NCI-H2029 treated with DMSO at 0.1 percent for 48 hours (cell line): ENCODE measurements at places on chromosomes 7 and 10.
A peak's percentile ranks its signal among the peaks of the same experiment; 100 is the strongest.

- DNase-seq = no peak
Measured at GRCh38 chr10:48976196-48976595, 36.6 kb upstream of the LRRC18 start.

GRCh38 chr10:31290386-31290785 lies 28.6 kb upstream of the ZEB1 start:
- no peak for DNase-seq

GRCh38 chr10:116912162-116912561 lies 62.9 kb downstream of the ENO4 start:
- DNase-seq = no peak

GRCh38 chr10:10294184-10294880 lies 723.3 kb upstream of the CELF2 start:
- DNase-seq = no peak

DNA sequence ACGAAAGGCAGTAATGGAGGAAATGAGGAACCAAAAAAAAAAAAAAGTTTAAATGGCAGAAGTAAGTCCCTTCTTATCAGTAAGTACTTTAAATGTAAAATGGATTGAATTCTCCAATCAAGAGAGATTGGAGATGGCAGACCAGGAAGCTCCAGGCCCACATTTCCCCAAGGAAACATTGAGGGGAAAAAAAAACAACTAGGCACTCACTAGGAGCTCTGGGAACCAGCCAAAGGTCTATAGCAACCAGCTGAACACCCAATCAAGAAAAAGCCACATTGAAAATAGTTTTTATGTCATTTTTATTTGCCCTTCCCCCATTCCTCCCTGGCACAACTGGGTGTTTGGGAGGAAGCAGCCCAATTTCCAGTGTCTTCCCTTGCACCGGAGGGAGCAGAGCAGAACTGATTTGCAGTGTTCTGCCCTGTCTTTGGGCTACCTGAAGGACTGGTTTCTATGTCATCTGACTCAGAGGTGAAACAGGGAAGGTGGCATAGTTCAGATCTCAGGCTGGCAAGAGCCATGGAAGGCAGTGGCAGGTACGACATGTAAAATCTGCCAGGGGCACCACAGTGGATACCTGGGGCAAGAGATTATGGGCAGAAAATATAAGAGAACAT lies 121.9 kb downstream of the SMURF1 start:
- peak; percentile 4 for DNase-seq

DNA sequence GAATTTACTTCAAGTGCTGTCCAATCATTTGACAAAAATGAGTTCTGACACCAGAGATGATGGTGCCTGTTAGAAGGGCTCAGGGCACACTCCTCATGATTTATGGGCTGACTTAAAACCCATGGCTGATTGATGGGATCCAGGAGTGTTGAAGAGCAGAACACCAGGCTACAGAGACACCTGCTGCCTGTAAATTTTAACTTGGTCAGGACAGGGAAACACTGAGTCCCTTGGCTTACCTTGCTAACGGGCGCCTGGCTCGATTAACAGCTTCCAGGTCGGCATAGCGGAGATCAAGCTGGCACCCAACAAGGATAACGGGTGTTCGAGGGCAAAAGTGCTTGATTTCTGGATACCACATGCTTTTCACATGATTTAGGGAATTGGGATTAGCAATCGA lies 51.4 kb downstream of the RHOBTB1 start:
- DNase-seq = no peak

DNA sequence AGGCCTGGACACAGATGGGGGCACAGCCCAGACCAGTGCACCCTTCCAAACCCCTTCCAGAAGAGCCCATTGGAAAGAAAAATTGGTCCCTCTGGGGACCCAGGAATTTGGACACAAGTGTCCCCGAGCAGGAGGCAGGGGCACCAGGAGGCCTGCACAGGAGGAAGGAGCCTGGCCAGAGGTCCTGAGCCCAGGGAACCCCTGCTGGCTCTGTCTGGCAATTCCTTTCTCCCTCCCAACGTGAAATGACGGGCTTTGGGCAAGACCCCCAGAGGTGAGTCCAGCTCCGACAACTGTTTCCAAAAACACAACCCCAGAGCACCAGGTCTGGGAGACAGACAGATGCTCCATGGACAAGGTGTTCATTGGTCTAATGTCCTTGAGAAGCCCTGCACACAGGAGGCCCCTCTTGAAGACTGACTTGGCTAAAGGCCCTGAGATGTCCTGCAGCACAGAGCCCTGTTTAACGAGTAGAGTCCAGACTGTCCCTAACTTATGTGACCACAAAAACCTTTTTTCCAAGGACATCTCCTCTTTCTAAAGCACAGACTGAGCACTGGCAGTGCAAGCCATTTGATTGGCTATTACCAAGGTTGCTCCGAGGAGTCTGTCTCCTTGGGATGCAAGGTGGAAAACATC lies 150.7 kb downstream of the OAT start:
- no peak for DNase-seq

- DNase-seq = no peak
Measured at GRCh38 chr10:1233031-1233430, 176.8 kb downstream of the WDR37 start.

GRCh38 chr10:30505543-30506298 lies 71.7 kb downstream of the MAP3K8 start:
- DNase-seq = peak; percentile 38

DNA sequence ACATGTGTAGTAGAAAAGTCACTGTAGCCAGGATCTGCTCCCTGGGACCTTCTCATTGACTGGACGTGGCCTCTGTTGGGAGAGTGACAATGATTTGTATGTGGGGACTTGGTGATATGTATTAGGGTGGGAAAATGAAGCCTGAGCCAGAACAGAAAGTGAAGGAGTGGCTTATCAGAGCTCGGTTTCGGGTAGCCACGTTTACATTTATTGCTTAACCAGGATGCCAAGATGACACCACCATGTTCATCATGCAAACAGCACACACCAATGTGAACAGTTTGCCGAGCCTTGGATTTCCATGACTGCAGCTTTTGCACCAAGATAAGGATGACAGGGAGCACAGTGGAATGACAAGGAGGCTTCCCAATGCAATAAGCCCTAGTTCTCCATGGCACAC lies 112.8 kb upstream of the STK17A start:
- DNase-seq = no peak

- DNase-seq = no peak
Measured at GRCh38 chr10:109205929-109206585, 717.3 kb downstream of the XPNPEP1 start.

- no peak for DNase-seq
Measured at GRCh38 chr10:47256751-47257336, 43.2 kb upstream of the GDF10 start.

- DNase-seq = no peak
Measured at GRCh38 chr7:7959979-7960670, 8.5 kb upstream of the GLCCI1 start.

GRCh38 chr7:158774952-158775351 lies 54.4 kb downstream of the ESYT2 start:
- DNase-seq = no peak

- no peak for DNase-seq
Measured at GRCh38 chr7:115221456-115221855, 299.6 kb downstream of the MDFIC start.

GRCh38 chr10:74881253-74881884 lies 55.0 kb downstream of the KAT6B start:
- DNase-seq = no peak

GRCh38 chr10:76869931-76870330 lies 767.7 kb downstream of the KCNMA1 start:
- no peak for DNase-seq

DNA sequence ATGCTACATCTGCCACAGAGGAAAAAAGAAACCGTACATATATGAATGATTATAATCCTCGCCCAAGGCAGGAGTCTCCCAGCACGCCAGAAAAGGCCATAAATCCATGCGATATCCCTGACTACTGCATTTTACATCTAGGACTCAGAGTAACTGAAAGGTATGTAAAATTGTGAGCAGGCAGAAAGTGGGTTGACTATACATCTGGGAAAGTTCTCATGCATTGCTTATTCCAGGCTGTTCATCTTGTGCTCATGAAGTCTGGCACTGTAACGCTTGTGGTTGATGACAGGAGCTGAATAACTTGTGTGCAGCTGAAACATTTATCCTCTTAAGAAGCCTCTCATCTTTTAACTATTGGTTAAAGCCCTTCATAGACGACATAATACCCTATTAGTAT lies 193.4 kb upstream of the STEAP4 start:
- no peak for DNase-seq

DNA sequence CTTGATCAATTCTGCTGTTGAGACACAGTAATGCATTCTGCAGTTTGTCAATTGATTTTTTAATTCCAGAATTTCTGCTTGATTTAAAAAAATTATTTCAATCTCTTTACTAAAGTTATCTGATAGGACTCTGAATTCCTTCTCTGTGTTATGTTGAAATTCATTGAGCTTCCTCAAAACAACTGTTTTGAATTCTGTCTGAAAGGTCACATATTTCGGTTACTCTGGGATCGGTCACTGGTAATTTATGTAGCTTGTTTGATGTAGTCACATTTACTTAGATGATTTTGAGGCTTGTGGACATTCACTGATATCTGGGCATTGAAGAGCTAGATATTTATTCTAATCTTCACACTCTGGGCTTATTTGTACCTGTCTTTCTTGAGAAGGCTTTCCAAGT lies 67.2 kb upstream of the NME8 start:
- DNase-seq = no peak

DNA sequence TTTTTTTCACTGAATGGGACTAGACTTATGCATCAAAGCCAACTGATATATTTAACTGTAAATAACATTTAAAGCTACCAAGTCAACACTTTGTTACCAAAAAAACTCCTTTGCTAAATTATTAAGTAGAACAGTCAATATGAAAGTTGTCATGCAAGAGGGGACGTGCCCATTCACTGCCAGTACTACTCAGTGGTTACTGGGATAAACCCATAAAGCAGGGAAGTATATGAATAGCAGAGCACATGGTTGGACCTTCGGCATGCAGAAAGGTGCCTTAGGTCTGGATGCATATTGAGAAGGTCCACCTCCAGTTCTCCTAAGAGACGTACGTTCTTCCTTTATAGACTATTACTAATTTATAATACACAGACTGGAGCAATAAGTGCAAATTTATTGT lies 120.1 kb downstream of the SVOPL start:
- DNase-seq = no peak

GRCh38 chr7:26293569-26294308 lies 2.1 kb downstream of the SNX10 start:
- DNase-seq = no peak

- DNase-seq = no peak
Measured at GRCh38 chr7:103944230-103944900, 45.1 kb downstream of the RELN start.

- no peak for DNase-seq
Measured at GRCh38 chr10:103715430-103715829, 139.9 kb downstream of the SH3PXD2A start.

DNA sequence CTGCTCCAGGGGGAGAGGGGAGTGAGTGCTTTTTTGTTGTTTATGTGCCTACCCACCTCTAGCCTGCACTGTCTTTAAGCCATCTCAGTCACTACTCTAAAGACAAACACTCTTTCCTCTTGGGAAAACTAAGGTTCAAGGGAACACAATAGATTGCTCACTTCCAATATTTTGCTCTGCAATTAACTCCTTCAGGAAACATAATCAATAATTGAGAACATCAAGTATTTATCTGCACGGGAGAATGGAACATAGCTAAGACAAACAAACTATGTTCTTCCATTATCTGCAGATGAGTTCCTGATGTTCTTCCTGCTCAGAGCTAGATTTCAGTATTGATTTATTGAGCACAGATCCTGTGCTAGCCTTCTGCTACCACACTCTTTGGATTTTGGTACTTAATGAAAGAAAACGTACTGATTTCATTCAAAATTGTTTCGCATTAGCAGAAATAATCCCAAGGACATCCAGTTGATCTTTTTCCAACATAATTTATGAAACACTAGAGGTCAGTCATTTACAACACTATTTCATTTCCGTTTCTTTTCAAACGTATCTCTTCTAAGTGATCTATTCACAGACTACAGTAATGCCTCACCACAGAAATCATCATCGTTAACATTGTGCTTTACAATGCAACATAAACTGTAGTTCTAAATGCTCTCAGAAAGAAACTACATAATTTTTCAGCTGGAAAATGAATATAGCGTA lies 8.3 kb downstream of the NEBL start:
- DNase-seq = no peak

- no peak for DNase-seq
Measured at GRCh38 chr10:16952080-16952479, 134.9 kb upstream of the RSU1 start.

- no peak for DNase-seq
Measured at GRCh38 chr10:103969436-103969835, 2.5 kb downstream of the SLK start.

DNA sequence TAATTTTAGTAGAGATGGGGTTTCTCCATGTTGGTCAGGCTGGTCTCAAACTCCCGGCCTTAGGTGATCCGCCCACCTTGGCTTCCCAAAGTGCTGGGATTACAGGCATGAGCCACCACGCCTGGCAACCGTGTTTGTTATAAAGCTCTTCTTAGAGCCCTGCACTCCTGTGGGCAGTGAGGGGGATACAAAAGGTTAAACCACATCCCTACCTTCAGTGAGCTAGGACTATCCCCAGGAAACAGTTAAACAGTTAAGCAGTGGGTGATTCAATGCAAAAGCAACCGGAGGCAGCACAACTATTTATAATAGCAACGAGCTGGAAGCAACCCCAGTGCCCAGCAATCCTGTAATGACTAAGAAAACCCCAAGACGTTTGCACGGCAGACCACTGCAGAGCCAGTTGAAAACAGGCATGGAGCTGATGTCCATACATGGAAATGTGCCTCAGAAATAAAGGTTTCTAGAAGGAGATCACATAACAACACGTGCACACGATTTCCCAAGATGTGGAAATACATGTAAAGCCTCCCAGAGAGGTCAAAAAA lies 107.2 kb upstream of the LYZL2 start:
- no peak for DNase-seq

GRCh38 chr7:81659697-81660395 lies 110.0 kb downstream of the HGF start:
- no peak for DNase-seq

GRCh38 chr7:103803631-103804030 lies 185.8 kb downstream of the RELN start:
- DNase-seq = no peak

GRCh38 chr7:138525757-138526156 lies 65.7 kb downstream of the TRIM24 start:
- no peak for DNase-seq

- DNase-seq = no peak
Measured at GRCh38 chr7:130162196-130162595, 43.0 kb downstream of the TMEM209 start.

DNA sequence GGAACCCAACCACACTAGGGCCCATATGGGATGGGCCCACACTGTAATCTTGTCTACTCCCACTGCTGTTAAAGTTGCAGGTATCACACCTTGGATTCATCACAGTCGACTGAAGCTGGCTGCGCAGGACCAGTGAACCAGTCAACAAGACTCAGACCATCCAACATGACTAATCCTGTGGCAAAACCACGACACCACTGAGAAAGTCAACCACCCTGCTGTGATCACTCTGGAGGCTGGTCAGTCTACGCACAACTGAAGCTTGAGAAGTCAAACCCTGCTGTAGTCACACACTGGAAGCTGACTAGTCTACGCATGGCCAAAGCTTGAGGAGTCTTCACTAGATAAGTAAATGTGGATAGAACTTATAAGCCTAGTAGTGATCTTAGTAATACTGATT lies 9.6 kb upstream of the CYREN start:
- DNase-seq = no peak
